GDM1 (cell line): ENCODE measurements at places on chromosomes 12 and 14.

DNA sequence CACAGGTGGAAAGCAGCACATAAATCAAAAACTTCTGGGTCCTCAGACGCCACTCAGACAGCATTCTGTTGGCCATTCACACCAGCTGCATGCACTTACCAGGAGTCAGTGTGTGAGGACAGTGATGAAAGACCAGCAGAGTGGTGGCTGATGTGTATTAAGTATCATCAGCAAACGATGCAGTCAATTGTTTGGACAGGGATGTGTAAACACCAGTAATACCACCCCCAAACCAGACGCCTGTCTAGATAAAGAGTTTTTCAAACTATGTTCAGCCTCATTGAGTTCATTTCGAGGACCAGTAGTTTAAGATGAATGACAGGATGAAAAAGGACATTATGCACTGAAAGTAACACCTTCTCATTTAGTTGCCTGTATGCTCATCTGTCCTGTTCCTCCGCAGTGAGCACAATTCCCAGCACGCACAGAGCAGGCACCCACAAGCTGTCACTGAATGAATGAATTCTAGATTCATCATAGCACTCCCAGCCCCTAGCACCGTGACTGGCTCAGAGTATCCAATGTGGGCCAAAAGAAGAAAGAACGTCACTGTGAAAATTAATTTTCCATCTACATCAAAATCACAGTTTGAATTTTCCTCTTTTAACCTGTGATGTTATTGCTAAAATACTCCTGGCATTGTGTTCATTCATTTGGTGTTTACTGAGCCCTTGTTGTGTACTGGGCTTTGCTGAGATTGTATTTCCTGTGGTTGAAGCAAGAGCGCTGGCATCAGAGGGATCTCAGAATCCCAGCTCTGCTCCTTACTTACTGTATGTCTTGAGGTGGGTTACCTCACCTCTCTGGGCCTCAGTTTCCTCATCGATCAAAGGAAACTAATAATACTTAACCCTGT, 124.8 kb upstream of the NOS1 start:
- DNase-seq: no peak

GRCh38 chr12:41950455-41950854, 194.2 kb downstream of the GXYLT1 start:
- DNase-seq: no peak

- no peak for DNase-seq
Observed at GRCh38 chr14:58919217-58919616, 269.2 kb upstream of the DAAM1 start.

DNA sequence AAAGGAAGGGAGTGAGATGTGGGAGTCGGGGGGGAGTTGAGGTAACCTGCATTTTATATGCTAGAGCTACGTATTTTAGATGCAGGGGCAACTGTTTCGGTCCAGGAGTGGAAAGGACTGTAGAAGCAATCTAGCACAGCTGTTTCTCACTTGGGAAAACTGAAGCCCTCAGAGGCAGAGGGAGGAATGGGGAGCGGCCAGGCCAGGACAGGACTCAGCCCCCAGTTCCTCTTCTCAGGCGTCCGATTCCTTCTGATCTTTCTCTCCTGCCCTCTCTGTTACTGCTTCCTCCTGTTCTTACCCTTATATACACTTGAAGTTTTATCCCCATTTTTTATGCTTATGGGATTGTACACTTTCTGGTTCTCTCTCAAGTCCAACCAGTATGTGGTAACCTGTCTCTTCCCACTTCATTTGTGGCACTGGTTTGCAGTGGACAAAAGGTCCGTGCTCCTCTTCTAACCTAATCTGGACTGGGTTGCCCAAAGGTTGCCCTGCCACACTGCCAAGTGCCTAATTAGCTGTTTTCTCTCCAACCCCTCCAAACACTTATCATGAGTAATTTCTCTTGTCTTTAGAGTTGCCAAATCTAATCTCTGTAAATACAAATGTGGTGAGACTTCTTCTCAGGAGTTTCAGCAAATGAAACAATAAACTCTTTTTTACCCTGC, 16.2 kb downstream of the LPCAT3 start:
- DNase-seq: no peak

DNA sequence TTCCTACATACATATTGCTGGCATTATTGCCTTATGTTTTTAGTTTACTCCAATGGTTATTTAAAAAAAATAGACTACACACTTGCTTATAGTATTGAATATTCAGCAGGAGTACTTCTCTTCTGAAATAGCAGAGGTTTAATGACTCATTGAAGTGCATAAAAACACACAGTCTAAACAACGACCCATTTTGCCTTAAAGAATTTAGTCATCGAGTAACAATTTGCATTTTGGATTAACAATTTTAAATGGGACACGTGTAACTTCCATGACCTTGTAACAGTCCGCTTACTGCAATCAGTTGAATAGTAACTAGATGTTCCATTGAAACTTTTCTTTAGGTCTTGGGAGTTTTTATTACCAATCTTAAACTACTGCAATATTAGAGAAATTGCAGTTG, 9.0 kb downstream of the TRHDE start:
- no peak for DNase-seq

- no peak for DNase-seq
Observed at GRCh38 chr12:122610911-122611310, 83.9 kb downstream of the KNTC1 start.

- DNase-seq: no peak
Observed at GRCh38 chr12:4293966-4294505, 20.5 kb downstream of the CCND2 start.

GRCh38 chr14:75361751-75362433, 65.9 kb upstream of the JDP2 start:
- DNase-seq: no peak

GRCh38 chr14:63288853-63289252, 29.9 kb downstream of the GPHB5 start:
- DNase-seq: no peak

DNA sequence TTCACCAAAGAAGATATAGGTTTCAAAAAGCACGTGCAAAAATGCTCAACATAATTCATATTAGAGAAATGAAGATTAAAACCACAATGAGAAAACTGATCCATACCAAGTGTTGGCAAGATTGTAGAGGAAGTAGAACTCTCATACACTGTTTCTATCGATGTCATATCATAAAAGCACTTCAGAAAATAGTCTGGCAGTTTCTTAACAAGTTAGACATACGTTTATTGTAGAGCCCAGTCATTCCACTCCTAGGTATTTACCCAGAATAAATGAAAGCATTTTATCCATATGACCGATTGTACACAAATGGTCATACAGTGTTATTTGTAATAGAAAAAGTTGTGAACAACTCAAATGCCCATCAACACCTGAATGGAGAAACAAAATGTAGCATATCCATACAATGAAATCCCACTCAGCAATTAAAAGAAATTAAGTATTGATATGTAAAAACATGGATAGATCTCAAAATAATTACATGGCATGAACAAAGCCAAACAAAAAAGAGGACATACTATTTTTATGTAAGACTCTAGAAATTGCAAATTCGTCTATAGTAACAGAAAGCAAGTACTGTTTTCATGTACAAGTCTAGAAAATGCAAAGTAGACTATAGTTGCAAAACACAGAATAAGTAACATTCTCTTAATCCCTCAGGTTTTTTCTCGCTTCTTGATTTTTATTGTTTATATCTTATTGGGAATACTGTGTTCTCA, 41.0 kb downstream of the USP15 start:
- no peak for DNase-seq

DNA sequence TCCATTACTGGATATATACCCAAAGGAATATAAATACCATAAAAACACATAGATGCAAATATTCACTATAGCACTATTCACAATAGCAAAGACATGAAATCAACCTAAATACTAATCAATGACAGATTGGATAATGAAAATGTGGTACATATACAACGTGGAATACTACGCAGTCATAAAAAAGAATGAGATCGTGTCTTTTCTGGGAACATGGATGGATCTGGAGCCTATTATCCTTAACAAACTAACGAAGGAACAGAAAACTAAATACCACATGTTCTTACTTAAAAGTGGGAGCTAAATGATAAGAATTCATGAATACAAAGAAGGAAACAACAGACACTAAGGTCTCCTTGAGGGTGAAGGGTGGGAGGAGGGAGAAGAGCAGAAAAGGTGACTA, 76.5 kb downstream of the SLC38A4 start:
- DNase-seq: no peak

DNA sequence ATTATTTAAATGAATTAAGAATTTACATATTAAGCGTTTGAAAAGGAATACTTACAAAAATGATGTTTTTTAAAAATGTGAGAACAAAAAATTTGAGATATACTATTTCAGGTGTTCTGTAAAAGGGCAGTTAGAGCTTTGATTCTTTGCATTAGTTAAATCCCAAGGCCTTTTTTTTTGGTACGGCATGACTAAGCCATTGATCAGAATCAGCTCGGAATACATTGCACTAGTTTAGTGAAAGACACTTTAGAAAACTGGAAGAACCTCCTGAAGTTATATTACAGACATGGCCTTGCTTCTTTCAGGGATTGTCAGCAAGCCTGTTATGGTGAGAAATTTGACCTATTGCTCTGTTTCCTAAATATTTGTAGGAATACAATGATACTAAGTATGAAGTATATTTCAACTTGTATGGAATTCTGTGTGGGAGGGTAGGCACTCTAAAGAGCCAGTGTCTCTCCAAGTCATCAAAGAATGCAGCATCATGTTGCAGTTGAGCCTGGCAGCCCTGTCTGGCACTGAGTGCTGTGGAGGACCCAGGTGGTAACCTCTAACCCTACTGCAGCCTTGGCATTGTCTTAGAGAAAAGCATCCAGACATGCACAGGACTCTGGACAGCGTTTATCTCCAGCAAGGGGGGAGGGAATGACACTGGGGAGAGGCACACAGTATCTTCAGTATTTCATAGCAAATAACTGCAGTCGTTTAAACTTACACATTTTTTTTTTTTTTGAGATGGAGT, 1.5 kb downstream of the KLC1 start:
- DNase-seq: no peak

- DNase-seq: no peak
Observed at GRCh38 chr14:41062826-41063225, 543.9 kb upstream of the LRFN5 start.

DNA sequence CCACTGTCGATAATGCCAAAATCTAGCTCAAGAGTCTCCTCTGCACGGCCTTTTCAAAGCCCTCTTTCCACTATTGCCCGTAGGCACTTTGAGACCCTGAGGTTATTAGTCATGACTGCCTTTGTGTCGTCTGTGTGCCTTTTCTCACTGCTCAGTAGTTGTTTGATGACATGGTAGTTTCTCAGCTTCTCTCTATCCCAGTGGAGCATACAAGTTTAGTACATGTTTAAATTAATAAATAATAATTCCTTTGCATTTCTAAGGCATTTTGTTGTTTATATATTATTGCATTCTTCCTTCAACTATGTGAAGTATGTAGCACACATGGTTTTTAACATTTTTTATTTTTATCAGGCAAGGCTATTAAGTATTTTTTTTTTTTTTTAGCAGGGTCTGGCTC, 458.1 kb downstream of the PCNX1 start:
- no peak for DNase-seq

GRCh38 chr12:26032290-26032689, 73.8 kb downstream of the RASSF8 start:
- DNase-seq: no peak

- no peak for DNase-seq
Observed at GRCh38 chr12:112270673-112271072, 111.6 kb downstream of the HECTD4 start.

DNA sequence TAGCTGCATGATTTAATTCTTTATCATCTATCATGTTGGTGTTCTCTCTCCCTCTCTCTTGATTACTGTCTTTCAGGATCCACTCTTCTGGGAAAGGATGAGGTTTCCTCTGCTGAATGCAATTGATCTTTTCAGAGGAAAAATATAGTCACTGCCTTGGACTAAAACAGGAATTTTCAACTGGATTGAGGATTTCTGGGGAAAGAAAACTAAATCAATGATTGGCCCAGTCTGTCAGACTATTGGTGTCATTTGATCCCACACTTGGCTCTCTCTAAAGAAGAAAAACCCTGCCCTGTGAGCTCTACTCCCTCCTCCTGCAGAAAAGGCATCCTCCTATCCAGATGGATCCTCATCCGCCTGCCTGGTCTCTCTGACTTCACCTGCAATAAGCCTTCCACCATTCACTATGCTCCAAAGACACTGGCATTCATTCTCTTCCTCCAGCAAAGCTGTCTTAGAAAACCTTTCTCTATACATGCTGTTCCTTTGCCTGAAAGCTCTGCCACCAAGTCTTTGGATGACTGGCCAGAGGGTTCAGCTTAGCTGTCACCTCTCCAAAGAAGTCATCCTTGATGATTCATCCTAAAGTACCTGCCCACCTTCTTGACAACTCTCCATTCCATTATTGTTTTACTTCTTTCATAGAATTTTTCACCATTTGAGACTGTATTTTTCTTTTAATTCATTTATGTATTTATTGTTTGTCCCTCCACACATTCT, 127.7 kb upstream of the CAND1 start:
- no peak for DNase-seq

- no peak for DNase-seq
Observed at GRCh38 chr14:85531587-85532373, 1.8 kb downstream of the FLRT2 start.

- DNase-seq: no peak
Observed at GRCh38 chr14:56195223-56195622, 77.0 kb downstream of the PELI2 start.

GRCh38 chr12:89846473-89847055, 137.9 kb upstream of the ATP2B1 start:
- no peak for DNase-seq

DNA sequence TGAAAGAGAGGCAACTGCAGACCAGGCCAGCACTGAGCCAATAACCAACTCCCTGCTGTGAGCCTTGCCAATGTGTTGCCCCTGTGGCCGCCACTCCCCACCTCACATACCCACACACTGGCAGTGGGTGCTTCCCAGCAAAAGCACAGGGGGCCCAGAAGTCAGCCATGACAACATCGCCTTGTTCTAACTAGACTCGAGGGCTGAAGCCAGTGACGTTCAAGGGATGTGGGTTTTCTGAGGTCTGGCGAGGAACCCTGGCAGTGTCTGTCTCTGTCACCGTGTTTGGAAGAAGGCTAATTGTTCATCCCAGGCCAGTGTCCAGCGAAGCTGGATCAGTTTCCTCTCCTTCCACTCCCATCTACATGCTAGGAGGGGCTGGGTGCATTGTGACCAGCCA, 311.8 kb upstream of the AMIGO2 start:
- DNase-seq: no peak

- DNase-seq: no peak
Observed at GRCh38 chr12:128190052-128190451, 76.9 kb upstream of the TMEM132C start.

GRCh38 chr14:21101802-21102413, 1.0 kb downstream of the TMEM253 start:
- no peak for DNase-seq

DNA sequence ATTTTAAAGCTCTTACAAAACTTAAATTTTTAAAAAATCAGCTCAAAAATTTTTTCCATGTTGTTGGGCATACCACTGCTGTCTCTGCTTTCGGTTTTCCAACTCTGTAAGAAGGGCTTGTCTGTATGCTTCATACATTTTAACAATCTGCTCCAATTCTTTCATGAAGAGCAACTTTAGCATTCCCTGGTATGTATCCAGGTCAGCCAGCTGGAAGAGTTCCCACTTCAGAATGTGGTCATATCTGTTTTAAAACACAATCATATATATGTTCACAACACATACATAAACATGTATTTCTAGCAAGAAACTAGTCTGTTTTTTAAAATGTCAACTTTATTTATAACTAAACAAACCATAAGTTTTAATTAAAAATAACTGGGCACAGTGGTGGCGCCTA, 33.0 kb downstream of the SAV1 start:
- no peak for DNase-seq
